ENCODE measurements at places on chromosomes 16 and 17.

DNA sequence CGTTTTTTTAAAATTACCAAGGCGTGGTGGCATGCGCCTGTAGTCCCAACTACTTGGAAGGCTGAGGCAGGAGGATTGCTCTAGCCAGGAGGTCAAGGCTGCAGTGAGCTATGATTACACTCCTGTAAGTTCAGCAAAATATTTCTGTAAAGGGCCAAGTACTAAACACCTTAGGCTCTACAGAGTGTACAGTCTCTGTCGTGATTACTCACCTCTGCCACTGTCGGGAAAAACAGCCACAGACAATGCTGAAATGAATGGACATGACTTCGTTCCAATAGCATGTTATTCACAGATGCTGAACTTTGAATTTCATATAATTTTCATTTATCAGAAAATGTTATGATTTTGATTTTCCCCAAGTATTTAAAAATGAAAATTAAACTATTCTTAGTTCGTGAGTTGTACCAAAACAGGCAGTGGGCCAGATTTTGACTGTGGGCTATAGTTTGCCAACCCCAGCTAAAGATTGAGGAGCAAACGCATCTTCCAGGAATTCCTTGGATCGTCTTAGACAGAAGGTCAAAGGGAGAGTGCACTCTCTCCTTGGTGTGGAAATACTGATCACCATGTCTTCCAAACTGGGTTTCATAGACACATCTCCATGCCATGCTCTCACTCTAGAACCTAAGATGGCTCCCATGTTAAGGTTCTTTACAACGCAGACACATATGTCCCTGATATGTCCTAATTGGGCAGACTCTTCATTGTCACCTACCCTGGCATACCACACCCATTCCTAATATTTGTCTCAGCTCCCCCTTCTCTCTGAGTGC is 89.5 kb downstream of the MARF1 start:
- no peak for DNase-seq

GRCh38 chr17:44467108-44467507 is 36.1 kb downstream of the GPATCH8 start:
- DNase-seq, result no peak

DNA sequence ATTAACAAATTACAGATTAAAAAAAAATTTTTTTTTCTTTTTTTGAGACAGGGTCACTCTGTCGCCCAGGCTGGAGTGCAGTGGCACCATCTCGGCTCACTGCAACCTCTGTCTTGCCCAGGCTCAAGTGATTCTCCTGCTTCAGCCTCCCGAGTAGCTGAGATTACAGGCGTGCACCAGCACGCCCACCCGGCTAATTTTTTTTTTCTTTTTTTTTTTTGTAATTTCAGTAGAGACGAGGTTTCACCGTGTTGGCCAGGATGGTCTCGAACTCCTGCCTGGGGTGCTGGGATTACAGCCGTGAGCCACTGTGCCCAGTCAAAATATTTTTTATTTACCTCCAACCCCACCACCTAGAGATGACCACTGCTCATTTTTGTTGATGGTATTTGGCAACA is 25.5 kb downstream of the ACTG1 start:
- DNase-seq, result no peak

GRCh38 chr16:75250809-75251279 is 580 bp downstream of the BCAR1 start:
- no peak for DNase-seq

DNA sequence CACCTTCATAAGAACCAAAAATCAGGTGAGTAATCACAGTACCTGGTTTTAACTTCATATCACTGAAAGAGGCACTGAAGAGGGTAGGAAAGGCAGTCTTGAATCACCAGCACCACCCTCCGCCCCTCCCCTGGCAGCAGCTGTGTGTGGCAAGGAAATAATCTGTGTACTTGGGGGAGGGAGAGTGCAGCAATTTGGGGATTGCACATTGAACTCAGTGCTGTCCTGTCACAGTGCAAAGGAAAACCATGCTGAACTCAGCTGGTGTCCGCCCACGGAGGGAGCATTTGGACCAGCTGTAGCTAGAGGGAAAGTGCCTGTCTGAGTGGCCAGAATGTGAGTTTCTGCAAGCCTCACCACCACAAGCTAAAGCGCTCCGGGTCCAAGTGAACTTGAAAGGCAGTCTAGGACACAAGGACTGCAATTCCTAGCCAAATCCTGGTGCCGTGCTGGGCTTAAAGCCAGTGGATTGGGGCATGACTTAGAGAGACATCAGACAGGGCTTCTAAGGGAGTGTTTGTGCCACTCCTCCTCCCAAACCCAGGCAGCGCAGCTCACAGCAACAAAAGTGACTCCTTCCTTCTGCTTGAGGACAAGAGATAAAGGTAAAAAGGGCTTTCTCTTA is 39.7 kb upstream of the ALDH3A1 start:
- no peak for DNase-seq

DNA sequence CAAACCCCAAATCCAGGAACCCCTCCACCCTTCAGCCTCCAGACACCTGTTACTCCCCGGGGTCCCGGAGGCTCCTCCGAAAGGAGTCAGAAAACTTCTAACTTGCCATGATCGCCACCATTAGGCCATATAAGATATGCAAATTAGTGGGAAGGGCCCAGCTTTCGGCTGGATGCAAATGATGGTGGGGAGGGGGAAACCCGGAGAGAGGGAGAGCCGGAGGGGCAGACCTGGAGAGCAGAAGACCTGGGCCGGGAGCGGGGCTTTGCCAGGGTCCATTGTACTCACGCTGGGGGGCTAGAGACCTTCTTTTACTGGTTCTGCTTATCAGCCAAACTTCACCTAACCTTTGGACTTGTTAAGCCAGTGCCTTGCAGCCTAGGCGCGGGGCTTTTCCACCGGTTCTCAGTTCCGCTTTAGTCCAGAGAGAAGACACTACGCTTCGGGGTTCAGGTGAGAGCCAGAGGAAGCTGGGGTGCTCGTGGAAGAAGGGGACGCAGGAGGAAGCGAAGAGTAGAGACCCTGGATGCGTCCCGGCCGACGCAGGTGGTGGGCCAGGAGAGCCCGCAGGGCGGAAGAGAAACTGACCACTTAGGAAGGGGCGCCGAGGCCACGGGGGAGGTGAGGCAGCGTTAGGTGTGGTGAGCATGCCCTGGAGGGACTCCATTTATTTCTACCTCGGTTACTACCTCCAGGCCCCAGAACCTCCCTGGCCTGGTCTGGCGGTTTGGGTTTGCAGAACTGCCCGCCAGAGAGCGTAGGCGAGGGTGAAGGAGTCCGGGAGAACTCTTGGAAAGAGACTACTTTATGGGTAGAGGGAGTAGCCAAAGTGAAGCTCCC is at the start of gene HNF1B:
Gene HNF1B, minus strand, starts transcription at position 99 of the 840 bp plus-strand sequence. CDS start 175 bp downstream, outside the sequence.
- DNase-seq, result peak; percentile 55

DNA sequence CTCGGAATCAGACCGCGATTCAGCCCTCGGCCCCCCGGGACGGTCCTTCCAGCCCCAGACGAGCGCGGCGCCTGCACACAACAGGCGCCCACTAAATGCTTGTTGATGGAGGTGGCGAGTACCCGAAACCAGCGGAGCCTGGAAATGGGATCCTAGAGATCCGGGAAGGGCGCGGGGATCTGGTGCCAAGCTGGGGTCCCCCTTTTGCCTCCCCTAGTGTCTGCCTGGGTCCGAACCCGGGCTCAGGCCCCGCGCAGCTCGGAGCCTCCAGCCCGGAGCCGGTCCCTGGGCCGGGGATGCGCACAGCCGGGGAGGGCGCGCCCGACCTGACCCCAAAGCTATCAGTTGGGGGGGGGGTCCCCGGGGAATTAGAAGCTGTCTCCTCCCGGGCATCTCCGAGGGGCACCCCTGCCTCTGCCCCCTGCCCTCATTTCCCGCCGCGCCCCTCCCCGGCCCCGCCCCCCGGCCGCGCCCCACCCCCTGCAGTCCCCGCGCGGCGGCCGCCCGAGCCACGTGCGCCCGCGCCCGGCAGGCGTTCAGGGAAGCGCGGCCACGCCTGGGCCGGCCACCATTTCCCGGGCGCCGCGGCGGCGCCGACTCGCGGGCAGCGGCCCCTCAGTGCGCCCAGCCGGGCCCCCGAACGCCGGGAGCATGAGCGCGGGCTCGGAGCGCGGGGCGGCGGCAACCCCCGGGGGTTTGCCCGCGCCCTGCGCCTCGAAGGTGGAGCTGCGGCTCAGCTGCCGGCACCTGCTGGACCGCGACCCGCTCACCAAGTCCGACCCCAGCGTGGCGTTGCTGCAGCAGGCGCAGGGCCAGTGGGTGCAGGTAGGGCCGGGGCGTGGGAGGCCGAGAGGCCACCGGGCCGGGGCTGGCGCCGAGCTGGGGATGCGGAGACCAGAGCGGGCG is at the start of gene CPNE7:
Gene CPNE7, plus strand, starts transcription at position 512 of the 906 bp plus-strand sequence. Its CDS starts 140 bp downstream, at position 652.
- DNase-seq, result no peak

DNA sequence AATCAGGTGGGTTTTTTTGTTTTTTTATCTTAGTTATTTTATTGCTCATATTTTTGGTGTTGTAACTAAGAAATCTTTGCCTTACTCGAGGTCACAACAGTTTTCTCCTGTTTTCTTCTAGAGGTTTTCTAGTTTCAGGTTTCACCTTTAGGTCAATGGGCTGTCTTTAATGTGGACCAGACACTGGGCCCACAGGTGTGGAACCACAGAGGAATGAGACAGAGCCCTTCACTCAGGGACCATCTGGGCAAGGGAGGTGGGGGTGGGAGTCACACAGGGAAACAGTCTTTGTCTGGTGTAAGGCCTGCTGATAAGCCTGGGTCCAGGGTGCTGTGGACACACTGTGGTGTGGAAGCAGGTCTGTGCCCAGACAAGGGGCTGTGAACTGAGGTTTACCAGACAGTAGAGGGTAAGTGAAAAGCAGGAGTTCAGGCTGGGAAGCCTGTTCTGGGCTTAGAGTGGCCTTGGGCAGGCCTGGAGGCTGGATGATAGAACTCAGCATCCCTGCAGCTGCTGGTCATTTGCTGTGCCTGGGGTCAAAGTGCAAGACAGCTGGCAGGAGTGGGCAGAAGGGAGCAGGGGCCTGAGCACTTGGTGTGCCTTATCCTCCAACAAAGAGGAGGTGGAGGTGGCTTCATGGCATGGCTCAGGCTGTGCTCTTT is 75.6 kb downstream of the SPECC1 start:
- no peak for DNase-seq
